ENCODE measurements at places on chromosomes 5 and 9.
A peak's percentile ranks its signal among the peaks of the same experiment; 100 is the strongest.

- DNase-seq, result no peak
Observed at GRCh38 chr9:135045928-135046738, 41.3 kb upstream of the OLFM1 start.

DNA sequence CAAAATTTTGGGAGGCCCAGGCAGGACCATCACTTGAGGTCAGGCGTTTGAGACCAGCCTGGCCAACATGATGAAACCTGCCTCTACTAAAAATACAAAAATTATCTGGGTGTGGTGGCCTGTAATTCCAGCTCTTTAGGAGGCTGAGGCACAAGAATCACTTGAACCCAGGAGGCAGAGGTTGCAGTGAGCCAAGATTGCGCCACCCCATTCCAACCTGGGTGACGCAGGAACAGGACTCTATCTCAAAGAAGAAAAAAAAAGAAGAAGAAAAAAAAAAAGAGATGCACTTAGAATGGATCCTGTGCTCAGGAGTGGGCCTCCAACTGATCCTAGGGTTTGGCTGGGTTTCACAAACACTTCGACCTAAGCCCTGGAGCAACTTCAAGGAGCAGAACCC is 45.1 kb downstream of the GLDC start:
- no peak for DNase-seq

- no peak for DNase-seq
Observed at GRCh38 chr5:51018423-51018822, 352.0 kb downstream of the PARP8 start.

GRCh38 chr5:57442080-57442839 is 40.4 kb downstream of the ACTBL2 start:
- no peak for DNase-seq

DNA sequence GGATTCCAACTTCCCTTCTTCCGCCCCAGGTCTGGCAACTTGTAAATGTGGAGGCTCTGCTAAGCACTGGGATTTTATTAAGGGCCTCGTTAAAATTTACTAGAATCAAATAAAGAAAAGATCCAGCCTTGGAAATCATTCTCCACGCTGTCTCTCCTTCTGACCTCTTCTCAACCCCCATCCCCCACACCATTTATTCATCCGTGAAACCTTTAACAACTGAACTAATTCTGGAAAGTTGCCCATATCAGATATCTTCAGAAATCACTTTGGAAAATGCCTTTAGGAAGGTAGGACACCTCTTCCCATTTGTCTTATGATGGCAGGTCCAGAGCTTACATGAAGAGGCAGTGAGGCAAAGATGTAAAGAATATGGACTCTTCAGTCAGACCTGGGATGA is 288.5 kb downstream of the SLIT3 start:
- DNase-seq, result no peak

DNA sequence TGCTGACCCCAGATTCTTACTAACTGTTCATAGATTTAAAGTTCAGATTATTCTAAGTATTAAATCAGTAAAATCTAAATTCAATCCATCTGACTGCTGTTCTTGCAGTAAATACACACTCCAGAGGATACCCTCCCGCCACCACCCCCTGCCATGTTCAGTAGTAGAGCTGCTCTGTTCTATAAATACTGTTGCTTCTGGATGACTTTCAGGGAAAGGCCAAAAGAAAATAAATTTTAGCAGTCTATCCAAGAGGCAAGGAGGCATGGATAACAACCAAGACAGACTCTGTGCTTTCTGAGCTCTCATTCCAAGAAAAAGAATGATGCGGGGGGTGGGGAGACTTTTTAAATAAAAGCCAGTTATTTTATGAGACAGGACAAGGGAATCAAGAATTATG is 115.1 kb downstream of the ADAMTS6 start:
- no peak for DNase-seq

GRCh38 chr9:93865245-93865644 is 89.9 kb downstream of the BARX1 start:
- DNase-seq, result no peak

DNA sequence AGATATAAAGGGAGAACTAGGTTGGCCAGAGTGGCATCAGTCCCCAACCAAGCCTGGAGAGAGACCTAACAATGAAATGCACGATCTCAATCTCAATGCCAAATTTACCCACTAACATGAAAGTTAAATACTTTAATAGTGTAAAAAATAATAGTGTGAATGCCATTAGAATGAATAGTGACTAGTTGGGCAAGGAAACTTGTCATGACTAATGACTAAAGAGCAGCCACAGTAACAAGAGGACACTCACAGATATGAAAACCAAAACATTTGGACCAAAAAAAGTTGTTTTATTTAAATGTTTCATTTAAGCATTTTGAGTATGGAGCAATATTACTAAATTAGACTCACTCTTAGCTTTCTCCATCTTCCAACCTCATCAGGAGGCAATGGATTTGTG is 1853.8 kb downstream of the EFNA5 start:
- no peak for DNase-seq

DNA sequence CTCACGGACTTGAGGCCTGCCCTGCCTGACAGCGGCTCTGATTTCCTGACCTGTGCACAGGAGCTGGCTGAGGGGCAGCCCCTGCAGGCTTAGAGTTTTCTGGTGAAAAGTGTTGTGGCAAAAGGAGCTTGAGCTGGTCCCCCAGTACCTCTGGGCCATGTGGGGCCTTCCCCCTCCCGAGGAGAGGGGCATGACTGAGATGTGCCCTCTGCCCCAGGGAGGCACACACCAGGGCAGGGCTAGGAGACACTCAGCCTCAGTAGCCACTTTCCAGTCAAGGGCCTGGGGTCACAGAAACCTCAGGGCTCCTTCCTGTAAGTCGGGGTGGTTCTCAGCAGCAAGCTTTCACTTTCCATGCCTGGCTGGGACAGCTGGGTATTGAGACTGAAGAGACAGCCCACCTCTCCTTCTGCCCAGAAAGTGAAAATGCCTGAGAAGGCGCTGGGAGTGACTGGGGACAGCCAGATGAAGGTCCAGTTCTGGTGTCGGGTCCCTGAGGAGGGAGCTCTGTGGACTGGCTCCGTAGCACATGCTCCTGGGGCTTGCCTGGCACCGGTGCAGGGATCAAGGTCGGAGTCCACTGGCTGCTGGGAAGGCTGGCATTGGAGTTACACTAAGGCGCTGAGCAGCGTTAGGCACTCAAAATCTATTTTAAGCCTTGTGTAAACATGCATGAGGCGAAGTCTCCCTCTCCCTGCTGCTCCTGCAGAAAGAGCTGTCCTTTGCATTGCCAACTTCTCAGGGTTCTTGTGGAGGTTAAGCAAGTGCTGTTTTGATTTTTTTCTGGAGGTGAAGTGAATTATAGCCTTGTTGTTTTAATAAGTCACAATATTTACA is 394.9 kb downstream of the GADD45G start:
- DNase-seq, result peak; percentile 78

Data from ovary (tissue), 10 donors.